T1000 (cell line): ENCODE measurements at places on chromosomes 3 and 15.
A peak's percentile ranks its signal among the peaks of the same experiment; 100 is the strongest.

GRCh38 chr15:91949361-91949760, 95.9 kb downstream of the SLCO3A1 start:
- no peak for DNase-seq

DNA sequence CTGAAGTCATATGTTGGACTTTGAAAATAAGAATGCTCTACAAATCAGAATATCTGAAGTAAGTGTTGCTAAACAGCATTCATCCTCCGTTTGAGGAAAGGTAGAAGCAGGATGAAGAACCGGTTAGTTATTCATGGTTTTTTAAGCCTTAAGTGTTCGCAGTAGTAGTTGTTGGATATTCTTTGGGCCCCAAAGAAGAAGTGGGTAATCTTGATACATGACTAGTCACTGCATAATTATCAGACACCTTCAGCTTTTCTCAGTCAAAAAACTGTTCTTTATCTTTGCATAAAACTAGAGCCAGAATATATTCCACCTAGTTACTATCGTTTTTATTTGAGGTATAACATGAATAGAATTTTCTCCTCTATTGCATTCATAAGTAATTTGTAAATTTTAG, 13.8 kb downstream of the RAB5A start:
- no peak for DNase-seq

GRCh38 chr3:122318620-122319019, 6.4 kb upstream of the CSTA start:
- no peak for DNase-seq

GRCh38 chr3:28745916-28746617, 397.4 kb upstream of the AZI2 start:
- DNase-seq: no peak

GRCh38 chr15:45732662-45733061, 97.8 kb downstream of the SQOR start:
- DNase-seq: no peak

DNA sequence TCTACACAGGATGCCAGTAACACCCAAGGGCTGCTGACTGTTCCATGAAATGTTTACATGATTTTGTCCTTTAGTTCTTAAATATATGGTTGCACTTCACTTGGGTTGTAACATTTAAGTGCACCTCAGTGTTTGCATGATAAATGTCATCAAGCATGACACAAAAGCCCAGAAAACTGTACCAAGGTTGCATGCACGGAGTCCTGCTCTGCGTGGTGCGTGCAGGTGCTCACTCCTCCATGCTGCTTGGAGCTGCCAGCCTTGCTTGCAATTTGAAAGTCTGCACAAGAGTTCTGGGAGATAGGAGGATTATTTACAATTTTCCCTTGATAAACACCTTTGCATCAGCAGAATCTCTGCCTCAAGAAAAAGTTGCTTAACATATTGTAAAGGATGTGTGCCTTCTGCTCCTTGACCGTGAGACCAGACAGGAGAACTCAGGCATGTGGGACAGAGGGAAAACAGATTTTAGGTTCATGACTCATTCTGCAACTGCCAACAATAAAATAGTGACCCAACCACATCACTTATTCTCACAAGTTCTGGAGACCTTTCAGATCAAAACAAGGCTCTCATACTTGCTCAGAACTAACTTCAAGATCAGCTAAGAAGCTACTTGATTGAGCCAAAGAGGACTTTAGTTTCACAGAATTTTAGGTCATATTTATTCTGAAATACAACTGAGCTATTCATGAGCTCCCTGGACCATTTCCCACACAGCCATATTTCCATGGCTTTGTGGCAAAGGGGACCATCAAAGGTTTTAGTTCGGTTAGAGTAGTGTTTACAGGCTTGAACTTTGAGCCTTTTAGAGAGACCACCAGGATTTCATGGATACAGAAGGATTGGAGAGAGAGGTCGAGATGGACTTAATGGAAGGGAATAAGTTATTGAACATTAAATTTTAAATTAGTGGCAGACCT, 128.4 kb upstream of the ZBED2 start:
- no peak for DNase-seq

DNA sequence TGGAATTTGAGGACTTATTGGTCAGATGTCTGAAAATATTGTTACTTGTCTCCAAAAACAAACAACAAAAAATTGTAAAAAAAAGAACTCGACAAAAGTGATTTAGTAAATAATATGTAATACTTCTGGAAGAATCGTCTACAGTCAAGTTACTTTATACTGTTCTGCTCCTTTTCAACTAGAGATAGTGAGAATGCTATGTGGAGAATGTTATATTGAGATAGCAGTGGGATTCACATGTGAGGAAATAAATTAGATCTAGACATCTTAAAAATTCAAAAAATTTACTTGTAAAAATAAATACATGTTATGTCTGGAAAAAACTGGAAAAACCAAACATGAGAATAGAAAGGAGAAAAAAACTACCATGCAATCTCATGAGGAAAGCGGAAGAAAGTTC, 64.9 kb downstream of the SGO1 start:
- no peak for DNase-seq

DNA sequence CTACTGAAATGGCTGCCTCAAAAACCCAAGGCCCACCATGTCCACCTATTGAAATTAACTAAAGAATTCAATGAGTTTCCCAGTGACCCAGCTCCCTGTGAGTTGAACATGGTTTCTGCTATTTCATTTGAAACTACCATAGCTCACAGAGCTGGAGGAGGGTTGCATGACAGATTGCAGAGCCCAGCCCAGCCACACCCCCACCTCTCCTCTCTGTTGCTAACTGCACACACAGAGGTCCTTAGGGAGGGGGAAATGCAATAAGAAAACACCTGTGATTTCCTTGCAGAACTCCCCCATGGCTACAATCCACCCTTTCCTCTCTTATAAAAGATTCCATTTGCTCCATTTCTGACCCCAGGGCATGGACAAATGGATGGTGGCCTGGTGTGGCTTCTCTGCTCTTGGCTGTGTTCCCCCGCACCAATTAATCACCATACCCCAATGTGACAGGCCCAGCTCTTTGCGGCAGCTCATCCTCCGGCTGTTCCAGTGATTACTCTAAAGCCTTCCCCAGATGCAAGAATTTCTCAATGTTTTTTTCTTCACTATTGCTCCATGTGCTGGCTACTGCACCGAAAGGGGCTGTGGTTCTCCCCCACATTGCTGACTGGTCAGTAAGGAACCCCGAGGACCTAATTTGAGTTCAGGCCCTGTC, 208.4 kb upstream of the KBTBD8 start:
- DNase-seq: no peak

- no peak for DNase-seq
These were observed 11.7 kb downstream of the CTXND1 start for GRCh38 chr15:80240276-80240675.

DNA sequence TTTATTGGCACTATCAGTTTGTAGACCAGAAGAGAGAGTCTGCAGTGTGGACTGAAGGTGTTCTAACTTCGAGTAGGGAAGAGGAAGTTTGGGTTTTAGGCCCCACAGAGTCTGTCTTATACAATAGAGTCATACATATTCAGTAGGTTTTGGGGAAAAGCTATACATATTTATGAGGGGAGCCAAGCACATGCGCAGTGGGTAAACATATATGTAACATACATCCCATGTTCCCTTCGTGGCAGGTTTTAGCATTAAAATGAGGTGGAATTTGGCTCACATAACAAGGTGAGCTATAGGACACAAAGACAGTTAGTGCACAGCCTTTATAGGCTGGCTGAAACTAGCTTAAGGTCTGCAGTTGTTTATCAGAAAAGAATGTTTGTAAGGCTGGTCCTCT, 4.9 kb downstream of the GALK2 start:
- no peak for DNase-seq

GRCh38 chr3:10505791-10506585, 602 bp upstream of the ATP2B2 start:
- no peak for DNase-seq

GRCh38 chr3:42732829-42733459, 30.3 kb upstream of the HHATL start:
- no peak for DNase-seq

DNA sequence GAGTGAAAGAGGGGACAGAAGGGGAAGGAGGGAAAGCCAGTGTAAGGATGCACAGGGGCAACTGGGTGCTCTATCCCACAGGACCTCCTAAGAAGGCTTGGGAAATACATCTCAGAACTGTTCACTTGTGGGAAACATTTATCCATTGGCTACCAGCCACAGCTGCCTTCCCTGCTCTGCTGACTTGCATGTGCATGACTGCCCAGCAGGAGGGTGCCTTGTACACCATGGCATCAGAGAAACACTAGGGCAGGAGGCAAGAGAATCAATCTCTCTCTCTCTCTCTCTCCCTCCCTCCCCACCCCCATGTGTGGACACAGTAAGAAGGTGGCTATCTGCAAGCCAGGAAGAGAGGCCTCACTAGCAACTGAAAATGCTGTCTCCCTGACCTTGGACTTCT, 62.9 kb upstream of the ZBTB38 start:
- peak; percentile 24 for DNase-seq

- no peak for DNase-seq
These were observed 136.8 kb downstream of the TPRG1 start for GRCh38 chr3:189308608-189309007.

DNA sequence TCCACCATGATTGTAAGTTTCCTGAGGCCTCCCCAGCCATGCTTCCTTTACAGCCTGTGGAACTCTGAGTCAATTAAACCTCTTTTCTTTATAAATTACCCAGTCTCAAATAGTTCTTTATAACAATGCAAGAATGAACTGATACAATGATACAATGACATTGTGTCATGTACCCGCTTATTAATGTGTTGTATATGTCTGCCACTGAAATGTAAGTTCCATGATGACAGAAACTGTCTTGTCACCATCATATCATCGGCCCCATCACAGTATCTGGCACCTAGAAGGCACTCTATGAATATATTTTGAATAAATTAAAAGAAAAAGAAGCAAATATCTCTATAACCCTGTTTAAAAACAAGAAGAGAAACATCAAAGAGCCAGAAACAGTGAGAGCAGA, 29.6 kb downstream of the FEZF2 start:
- DNase-seq: no peak

GRCh38 chr3:47057212-47057671, 77.8 kb downstream of the NBEAL2 start:
- DNase-seq: no peak

GRCh38 chr15:93413745-93414144, 324.7 kb upstream of the RGMA start:
- no peak for DNase-seq

DNA sequence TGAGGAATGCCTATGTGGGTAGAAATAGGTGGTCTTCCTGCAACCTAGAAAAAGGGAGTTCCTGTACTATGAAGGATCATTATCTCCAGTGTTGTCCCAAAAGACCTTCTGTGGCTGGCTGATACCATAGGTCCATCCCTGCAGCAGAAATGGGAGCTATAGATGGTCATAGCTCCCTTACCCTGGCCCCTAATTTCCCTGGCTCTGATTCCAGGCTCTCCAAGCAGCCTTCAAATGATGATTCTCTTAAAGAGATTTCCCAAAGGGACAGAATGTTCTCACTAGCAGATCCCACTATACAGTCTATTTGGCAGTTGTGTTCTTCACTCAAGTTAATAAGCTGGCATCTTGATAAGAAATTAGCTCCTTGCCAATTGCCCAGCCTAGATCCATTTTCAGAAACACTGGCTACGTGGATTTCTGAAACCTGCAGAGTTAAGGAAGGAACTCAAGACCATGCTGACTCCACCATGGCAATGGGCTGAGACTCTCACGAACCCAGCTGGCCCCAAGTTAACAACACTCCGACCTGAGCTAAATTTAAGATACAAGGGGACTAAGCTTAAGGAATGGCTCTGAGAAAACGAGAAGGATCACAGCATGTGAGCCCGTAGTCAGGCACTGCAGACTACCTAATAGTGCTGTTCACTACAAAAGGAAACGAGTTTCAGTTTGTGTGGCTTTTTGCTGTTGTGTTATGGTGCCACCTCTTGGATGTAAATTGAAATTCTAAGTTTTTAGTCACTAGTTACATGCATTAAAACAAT, 11.4 kb downstream of the C15orf40 start:
- no peak for DNase-seq
